Omental fat pad (tissue), 4 donors: ENCODE measurements at places on chromosomes 2 and 18.

GRCh38 chr18:31064130-31064529 lies 21.6 kb upstream of the DSC3 start:
- DNase-seq, result no peak

DNA sequence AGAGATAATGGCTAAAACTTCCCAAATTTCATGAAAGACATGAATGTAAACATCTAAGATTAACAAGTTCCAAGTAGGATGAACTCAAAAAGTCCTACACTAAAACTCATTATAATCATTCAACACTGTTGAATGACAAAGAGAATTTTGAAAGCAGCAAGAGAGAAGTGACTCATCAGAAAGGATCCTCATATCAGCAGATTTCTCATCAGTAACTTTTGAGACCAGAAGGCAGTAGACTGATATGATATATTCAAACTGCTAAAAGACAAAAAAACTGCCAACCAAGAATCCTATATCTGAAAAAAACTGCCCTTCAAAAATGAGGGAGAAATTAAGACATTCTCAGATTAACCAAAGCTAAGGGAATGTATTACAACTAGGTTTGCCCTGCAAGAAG lies 130.6 kb upstream of the OTX1 start:
- DNase-seq, result no peak

DNA sequence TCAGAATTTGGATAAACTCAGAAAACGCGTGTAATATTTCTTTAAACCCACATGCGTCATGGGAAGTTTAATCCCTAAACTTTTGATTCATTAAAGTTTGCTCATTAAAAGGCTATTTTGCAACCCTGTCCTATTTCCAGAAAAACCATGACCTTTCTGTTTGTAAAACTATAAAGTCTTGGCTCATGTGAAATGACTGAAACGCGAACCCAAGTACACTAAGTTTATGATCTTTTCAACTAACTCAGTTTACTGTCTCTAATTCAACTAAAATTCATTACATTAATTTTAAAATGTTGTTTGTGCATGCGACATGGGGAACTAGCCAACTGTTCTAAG lies 3.9 kb upstream of the RPL31 start:
- no peak for DNase-seq

- no peak for DNase-seq
These were observed 295.0 kb upstream of the HDAC4 start for GRCh38 chr2:239695728-239696240.

DNA sequence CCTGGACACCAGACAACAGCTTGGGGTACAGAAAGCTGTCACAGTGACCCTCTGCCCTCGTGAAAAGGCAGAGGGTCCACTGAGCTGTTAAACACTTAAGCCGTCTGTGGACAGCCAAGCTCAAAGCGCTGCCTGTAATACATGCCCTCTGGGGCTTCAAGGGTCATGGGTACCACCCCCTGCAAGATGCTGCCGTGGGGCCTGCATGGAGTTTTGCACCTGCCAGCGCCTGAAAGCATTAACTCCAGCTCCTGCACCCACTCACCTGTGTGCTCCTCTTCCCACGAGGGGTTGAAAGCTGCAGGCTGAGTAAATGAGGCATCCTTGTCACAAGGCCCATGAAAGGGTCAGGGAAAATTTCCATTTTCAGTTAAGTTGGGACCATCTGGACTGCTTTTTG lies 70.6 kb upstream of the PHLPP1 start:
- DNase-seq, result no peak

GRCh38 chr2:233714121-233714520 lies 1.4 kb downstream of the UGT1A5 start:
- DNase-seq, result no peak

GRCh38 chr18:13577781-13578180 lies 148.6 kb downstream of the FAM210A start:
- no peak for DNase-seq

- no peak for DNase-seq
These were observed 149.6 kb downstream of the IRS1 start for GRCh38 chr2:226649871-226650660.

DNA sequence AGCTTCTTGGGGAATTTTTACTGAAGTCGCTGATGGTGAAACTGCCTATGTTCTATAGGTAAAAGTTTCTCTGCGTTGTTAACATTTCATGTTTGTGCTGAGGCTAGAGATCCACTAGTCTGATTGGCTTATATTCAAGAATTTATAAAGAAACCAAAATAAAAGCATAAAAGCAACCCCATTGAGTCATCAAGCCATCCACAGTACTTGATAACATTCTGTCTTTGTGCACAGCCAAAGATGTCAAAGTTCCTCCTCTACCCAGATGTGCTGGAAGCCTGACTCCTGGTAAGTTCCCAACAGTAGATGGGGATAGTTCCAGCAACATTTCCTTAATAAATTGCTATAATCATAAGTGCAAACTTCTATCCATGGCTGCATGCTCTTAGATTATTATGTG lies 107.8 kb downstream of the TANC1 start:
- DNase-seq, result no peak

GRCh38 chr2:7539077-7539476 lies 621.9 kb downstream of the RNF144A start:
- DNase-seq, result no peak
